ENCODE measurements at places on chromosomes 6 and 20.

GRCh38 chr6:43951063-43951755 is 176.0 kb downstream of the MRPL14 start:
- DNase-seq, result no peak

GRCh38 chr6:63774961-63775360 is 139.4 kb downstream of the PHF3 start:
- DNase-seq, result no peak

DNA sequence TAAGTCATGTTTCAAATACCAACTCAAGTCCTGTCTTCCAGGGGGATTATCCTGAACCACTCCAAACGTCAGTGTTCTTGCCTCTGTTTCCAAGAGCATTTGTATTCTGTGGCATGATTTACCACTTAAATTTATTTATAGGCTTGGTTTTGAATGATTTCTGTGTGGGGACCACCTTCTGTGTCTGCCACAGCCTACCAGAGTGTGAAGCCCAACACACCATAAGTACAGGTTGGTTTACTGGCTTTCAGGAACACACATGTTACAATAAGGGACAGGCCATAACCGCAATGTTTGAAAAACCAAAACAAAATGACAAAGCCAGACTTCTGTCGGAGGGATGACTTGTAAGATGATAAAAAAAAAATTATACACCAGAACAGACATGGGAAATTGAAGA is 56.5 kb upstream of the MAP3K7 start:
- no peak for DNase-seq

GRCh38 chr6:148306286-148306685 is 36.4 kb upstream of the SASH1 start:
- DNase-seq, result no peak
